SW 1271 (cell line): ENCODE measurements at places on chromosomes 16 and 17.

DNA sequence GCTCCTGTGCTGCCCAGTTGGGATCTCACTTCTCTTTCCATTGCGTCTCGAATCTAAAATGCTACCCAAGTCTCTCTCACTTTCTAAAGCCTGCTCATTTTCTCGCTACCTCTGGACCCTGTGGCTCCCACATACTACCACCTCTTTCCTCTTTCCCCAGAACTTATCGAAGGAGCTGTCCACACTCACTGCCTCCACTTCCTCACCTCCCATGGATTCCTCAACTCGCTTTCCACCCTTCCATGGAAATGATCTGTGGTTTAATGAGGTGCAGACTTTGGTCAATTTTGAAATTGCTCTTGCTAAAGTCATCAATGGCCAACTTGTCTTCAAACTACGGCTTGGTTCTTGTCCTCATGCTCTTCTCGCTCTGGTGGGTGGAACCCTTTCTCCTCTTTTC is 37.2 kb upstream of the ETV4 start:
- DNase-seq, result no peak

DNA sequence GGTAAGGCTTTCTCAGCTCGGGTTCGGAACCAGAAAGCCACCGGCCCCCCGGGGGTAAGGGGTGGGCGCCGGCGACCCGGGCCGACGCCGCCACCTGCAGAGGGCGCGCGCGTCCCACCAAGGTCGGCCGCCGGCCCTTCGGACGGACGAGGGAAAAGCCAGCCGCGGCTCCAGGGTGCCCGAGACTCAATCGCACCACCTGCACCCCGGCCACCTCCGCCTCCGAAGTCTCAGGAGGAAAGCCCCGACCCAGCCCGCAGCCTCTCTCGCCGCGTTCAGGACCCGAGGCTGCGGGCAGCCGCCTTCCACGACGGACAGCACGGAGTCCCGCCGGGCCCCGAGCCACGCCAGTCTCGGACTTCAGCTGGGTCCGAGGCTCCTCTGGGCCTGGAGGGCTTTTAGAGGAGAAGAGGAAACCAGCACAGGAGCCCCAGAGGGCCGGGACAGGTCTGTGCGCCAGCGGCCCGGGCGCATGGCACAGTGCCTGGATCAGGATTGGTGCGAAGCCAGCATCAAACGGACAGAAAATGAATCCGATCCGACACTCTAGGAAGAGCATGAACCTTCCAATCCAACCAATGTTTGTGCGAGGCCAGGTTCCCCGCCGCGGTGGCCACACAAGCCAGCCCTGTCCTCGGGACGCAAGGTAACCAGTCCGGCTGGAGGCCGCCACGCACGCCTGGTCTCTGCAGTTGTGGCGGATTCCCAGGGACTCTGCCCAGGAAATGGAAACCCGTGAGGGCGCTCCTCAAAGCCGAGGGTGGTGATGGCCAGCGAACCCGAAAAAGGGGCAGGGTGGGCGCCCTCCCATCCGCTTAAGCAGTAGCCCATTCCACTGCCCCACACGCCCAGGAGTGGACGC is 6.7 kb downstream of the CBX8 start:
- DNase-seq, result no peak

GRCh38 chr17:48760411-48760810 is 31.9 kb upstream of the HOXB13 start:
- DNase-seq, result no peak

DNA sequence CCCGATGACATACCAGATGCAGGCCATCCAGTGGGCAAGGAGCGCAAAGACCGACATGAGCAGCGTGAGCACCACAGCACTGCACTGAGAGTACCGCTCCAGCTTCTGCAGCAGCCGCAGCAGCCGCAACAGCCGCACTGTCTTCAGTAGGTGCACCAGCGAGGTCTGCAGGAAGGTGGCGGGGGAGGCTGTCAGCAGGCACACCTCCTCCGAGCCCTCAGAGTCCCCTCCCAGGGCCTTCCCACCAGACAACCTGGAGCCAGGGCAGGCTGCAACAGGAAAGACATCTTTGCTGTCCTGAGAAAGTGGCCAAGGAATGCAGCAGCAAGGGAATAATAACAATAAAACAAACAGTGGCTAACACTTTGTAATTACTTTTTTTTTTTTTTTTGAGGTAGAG is 9.1 kb downstream of the KCNH4 start:
- DNase-seq, result no peak

DNA sequence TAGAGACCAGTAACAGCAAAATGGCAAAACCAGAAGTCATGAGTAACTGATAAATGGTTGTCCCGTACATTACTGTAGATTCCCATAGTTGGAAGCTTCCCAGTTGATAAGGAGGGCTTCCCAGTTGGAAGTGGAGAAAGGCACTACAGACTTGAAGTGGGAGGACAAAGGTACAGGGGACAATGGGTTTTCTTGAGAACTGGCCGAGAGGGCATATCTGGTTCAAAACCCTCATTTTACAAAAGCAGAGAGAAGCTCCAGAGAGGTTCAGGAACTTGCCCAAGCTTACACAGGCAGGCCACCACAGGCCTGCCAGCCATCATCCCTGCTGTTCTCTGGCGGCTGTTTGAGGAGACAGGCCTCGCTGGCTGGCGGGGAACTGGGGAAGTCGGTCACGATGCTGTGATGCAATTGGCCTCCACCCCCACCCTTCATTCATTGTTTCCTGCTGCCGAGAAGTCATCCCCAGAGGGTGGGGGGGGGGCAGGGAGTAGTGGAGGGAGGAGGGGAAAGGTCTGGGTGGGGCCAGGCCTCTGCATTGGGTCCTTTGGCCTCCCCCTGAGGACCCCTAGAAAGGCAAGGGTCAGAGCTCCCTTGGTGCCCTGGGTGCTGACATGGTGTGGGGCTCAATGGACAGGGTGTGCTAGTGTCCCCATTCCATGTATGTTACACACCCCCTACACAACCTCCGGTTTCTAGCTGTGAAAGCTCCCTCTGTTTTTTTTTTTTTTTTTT is 3.0 kb downstream of the UBALD2 start:
- DNase-seq, result no peak

GRCh38 chr17:6456321-6456720 is 12.1 kb downstream of the PIMREG start:
- no peak for DNase-seq

DNA sequence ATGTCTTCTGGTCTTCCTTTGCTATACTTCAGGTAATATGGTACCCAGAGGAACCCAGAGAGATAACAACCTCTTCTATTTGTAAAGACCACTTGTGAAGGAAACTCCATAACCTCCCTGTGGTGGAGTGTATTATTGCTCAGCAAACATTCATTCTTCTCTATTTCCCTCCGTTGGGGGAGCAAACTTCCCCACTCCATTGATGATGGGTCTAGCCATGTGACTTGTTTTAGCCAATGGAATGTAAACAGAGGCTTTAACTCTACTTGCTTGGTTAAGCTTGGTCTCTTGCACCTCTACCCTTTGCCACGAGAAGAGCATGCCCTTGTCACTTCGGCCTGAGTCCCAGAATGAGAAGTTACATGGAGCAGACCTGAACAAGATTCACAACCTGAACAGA is 30.0 kb upstream of the SKAP1 start:
- no peak for DNase-seq

DNA sequence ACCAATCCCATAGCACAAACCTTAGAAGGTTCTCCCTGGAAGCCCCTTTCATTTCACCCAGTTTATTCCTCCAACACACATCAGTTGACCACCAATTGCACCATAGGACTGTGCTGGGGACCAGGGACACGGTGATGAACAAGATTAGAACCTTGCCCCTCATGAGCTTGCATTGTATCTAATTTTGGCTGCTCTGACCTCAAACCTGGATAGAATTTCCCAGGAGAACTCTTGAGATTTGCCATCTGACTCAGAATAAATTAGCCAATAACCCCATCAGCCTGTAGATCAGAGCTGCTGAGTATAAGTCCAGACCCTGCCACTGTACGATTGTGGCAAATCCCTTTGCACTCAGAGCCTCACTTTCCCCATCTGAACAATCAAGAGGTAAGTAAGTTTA is 52.1 kb downstream of the CDH11 start:
- no peak for DNase-seq

GRCh38 chr17:9298135-9298534 is 276.8 kb downstream of the NTN1 start:
- no peak for DNase-seq

- no peak for DNase-seq
These were observed 96.3 kb downstream of the NDEL1 start for GRCh38 chr17:8532021-8532420.

- DNase-seq, result no peak
These were observed 98.1 kb downstream of the RGS9 start for GRCh38 chr17:65235284-65235683.

GRCh38 chr16:85902366-85903155 is 3.6 kb downstream of the IRF8 start:
- no peak for DNase-seq

DNA sequence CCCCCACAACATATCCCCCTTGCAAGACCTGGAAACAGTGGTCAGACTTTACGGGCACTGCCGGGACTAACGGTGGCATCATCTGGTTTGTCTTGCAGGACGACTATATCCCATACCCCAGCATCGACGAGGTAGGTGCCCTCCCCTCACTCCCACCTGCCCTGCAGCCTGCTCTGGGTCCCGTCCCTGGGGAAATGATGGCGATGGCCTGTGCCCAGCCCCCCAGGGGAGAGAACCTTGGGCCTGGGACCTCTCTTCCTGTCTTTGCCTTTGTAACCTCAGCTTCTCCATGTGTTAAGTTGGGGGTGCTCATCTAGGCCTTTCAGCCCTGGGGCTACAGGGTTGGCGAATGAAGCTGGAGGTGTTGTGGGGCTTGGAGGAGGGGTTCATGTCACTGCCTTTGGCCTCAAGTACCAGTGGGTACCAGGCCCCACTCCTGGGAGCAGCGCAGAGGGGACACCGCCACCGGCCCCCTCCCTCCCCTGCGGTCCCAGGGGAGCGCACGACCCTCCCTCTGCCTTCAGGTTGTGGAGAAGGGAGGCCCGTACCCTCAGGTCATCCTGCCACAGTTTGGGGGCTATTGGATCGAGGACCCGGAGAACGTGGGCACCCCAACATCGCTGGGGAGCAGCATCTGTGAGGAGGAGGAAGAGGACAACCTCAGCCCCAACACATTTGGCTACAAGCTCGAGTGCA is 99.9 kb downstream of the OR1D5 start:
- no peak for DNase-seq

DNA sequence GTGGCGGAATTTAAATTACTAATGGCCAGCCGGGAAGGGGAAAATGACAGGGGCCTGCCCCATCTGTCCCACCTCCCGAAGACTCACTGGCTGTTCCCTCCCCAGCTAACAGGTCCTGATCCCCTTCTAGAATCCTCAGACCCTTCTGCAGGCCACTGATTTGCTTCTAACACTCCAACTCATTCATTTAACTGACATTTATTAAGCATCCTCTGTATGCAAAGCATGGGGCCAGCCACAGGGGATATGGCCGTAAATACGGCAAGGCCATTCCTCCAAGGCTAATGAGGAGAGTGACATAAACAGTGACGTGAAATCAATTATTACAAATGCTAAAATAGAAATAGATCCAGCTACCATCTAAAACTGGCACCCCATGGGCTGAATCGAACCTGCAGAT is 195.3 kb downstream of the GSG1L start:
- DNase-seq, result no peak

GRCh38 chr16:69423189-69423588 is 1.2 kb upstream of the CYB5B start:
- DNase-seq, result no peak

- DNase-seq, result no peak
These were observed 15.0 kb upstream of the ADORA2B start for GRCh38 chr17:15929941-15930340.

- no peak for DNase-seq
These were observed 10.3 kb downstream of the CNTNAP4 start for GRCh38 chr16:76287466-76287865.

- peak; percentile 52 for DNase-seq
These were observed at the start of gene LPCAT2 for GRCh38 chr16:55508941-55509931. LPCAT2 (plus strand) TSS chr16:55509072; CDS start chr16:55509182, 110 bp downstream.

DNA sequence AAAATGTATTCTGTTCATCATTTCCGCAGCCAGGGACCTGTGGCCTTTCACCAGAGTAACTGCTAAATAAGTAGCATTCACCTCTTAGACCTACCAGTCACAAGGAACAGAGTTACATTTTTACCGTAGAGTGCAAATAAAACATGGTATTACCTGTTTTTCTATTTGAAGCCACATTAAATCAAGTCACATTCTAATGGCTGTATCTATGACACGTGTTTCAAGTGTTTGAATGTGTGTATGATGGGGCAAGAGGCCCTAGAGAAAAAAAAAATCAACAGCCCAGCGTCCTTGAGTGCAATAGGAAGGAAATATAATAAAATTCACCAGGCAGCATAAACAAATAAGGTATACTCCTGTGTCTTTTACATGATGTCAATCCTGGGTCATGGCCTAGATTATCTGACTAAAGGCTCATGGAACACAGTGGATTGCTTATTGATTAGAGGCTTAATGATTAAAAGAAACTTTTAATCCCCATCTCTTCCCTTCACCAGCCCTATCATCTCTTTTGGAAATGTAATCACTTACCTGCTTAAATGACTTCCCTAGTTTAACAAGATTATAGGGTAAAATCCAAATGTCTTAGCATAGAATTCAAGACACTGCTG is 168.7 kb upstream of the CDH5 start:
- DNase-seq, result no peak

- no peak for DNase-seq
These were observed 10.0 kb downstream of the SLC22A31 start for GRCh38 chr16:89190150-89190958.

DNA sequence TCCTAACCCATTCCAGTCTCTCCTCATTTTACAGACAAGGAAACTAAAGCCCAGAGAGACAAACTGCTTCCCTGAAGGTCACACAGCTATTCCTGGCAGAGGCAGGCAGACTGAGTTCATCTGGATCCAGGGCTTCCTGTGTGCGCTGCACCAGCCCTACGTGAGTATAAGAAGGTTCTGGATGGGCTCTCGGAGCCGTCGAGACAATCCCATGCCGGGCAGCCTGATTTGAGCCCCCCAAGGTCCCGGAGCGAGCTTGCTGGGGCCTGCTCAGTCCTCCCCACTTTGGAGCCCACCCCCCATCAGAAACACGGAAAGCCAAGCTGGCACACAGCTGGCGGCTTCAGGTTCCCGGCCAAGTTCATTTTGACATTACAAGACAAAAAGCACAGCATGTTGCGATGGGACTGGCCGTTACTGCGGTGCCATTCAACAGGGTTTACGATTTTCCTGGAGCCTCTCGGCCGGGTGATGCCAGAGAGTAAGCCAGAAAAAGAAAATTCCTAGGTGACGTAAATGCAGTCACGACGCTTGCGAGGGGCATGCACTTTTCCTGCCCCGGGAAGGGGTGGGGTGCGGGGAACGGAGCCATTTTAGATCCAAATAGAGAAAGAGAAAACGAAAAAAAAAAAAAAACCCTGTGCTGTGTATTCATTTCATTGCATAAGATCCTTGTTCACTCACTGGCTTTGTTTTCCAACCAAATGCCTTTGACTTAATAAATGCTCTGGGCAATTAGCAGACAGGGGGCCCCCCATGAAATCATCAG is 167.1 kb upstream of the FOXF1 start:
- DNase-seq, result no peak

- DNase-seq, result no peak
These were observed 20.6 kb downstream of the ABAT start for GRCh38 chr16:8694795-8695728.

- DNase-seq, result no peak
These were observed 24.9 kb downstream of the UBE2G1 start for GRCh38 chr17:4341616-4341977.
